ENCODE measurements at places on chromosomes 12 and 14.

- no peak for DNase-seq
Measured at GRCh38 chr14:35847636-35848035, 21.5 kb downstream of the BRMS1L start.

DNA sequence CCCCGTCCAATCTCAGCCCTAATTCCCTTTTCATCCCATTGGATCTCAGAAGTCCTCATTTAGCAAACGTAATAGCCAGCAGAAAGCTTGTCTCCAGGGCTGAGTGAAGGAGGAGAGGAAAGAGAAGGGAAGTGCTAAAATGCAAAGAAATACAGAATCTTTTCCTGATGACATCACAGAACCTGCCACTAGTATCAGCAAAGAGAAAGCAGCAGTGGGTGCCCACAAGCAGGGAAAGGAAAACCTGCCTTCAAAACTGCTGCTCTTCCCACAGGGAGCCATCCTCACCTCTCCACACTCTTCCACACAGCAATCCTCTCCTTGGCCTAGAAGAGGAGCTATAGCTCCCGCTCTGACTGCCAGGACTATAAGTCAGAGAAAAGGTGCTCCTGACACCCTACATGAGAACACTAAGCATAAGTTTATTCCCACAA, 11.3 kb downstream of the MED13L start:
- no peak for DNase-seq

- no peak for DNase-seq
Measured at GRCh38 chr12:50221228-50222008, 54.2 kb upstream of the CERS5 start.

GRCh38 chr12:89948271-89949175, 239.9 kb upstream of the ATP2B1 start:
- DNase-seq = no peak

DNA sequence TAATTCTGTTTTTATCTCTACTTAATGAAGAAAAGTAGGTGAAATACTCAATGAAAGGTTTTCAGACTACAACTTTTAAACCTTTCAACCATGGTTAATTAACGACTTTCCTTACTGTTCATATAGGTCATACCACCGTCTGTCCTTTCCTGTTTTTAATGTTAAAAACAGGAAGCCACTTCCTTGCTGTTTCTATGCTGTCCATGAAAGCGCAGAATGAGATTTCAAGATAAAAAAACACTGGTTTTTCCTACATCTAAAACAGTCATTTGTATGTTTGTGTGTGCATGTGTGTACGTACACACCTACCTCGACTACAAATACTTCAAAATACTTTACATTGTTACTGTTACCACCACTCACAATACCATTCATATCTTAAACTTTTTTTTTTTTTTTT, 27.3 kb downstream of the SPTLC2 start:
- no peak for DNase-seq

GRCh38 chr12:106031761-106032622, 106.8 kb downstream of the NUAK1 start:
- DNase-seq = no peak

DNA sequence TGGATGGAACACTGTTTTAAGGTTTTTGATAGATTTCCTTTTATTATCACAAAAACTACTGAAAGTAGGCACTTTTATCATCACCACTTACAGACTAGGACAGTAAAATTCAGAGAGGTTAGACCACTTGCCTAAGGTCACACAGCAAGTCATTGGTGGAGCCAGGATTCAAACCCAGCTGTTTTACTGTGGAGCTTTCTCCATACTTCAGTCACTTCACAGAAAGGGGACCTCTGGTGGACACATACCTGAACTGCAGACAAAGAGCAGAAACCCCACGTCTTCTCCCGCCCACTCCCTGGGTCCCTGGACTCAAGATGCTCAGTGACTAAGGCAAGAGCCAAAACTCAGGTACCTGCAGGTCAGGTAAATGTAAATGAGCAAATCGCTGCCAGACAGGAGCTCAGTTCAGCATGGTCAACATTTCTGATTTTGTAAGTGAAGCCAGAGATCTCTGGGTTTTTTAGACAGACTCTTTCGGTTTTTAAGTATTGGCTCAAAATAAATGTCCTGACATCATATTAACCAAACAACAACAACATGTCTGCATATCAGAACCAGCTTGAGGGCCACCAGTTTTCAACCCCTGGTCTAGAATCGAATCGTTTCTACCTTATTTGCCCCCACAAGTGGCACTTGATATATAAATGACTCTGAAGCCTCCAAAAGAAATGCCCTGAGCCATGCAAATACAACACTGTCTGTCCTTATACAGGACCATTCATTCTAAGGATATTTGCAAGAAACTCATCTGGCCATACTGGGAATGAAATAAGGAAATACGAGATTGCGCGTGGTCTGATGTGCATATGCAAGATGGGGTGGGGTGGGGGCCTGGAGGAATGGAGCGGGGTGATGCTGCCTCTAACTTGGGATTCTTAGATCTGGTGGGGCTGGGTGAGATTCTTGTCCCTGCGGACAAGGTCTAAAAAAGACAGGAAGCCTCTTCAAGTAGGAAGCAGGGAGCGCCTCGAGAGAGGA, 110.9 kb downstream of the KSR2 start:
- DNase-seq = no peak

DNA sequence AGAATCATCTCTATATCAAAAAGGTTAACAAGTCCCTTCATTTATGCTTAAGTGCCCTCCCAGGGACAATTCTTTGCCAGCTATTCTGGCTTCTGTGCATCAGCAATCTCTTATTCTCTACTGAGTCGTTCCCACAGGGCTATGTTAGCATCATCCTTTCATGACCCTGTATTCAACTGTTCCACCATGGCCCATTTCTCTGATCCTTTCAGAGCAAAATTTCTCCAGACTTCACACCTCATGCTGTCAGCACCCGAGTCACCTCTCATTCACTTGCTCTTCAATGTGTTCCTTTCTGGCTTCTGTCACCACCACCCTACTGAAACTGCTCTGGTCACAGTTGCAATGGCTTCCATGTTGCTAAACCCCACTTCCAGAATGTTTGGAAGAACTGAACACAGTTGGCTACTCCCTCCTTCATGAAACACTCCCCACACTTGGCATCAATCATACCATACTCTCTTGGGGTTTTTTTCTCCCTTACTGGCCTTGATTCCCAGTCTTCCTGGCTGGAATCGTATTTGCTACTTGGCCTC, 159.5 kb upstream of the HMGA2 start:
- DNase-seq = no peak

- no peak for DNase-seq
Measured at GRCh38 chr12:1500095-1500801, 94.1 kb downstream of the FBXL14 start.

GRCh38 chr12:132154341-132154761, 10.1 kb downstream of the NOC4L start:
- no peak for DNase-seq

GRCh38 chr12:75177997-75178396, 31.6 kb downstream of the KCNC2 start:
- DNase-seq = peak; percentile 85

- DNase-seq = no peak
Measured at GRCh38 chr14:105087308-105087962, 22.2 kb upstream of the GPR132 start.

- no peak for DNase-seq
Measured at GRCh38 chr14:71366861-71367260, 459.6 kb downstream of the PCNX1 start.

DNA sequence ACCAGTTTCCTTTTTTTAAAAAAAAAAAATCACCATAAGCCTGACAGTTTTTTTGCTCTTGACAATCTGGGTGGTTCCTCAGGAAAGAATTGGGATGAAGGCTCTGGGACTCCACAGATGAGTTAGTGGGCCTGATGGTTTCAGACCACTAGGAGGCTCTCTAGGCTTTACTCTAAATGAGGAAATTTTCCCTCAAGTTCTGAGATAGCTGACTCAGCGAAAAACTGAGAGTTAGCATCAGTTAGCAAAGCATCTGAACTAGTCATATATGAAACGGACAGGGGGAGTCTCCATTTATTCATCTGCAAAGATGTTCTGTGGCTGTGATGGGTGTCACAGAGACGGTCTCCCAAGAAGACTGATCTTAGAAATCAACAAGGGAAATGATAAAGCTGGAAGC, 314.3 kb upstream of the OR4E1 start:
- no peak for DNase-seq

GRCh38 chr14:78292003-78292402, 121.8 kb downstream of the NRXN3 start:
- DNase-seq = no peak

- DNase-seq = no peak
Measured at GRCh38 chr12:45745861-45746277, 16.4 kb downstream of the ARID2 start.

- DNase-seq = no peak
Measured at GRCh38 chr12:15698377-15698871, 90.8 kb downstream of the EPS8 start.

- DNase-seq = no peak
Measured at GRCh38 chr14:104697892-104698583, 8.6 kb downstream of the INF2 start.

- no peak for DNase-seq
Measured at GRCh38 chr12:14776236-14776961, 26.9 kb downstream of the WBP11 start.

DNA sequence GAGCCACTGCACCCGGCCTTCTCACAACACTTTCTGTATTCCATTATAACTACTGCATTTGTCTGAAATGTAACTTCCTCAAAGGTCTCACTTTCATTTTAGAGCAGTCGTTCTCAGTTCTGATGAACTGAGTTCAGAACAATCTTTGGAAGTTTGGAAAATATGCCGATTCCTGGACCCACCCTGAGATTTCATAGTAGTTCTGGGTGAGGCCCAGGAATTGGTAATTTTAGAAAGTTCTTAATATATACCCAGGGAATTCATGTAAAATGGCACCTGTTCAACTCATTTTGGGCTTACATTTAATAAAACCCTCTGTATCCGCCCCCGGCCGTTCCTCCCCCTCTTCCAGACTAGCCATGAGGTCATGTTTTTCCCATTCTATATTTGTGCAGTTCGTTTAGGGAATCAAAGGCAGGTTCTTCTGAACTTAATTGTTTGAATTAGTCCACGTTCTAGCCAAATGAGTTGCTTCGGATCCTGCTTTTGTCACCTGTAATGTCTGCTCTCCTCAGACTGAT, 5.9 kb downstream of the GSG1 start:
- no peak for DNase-seq

DNA sequence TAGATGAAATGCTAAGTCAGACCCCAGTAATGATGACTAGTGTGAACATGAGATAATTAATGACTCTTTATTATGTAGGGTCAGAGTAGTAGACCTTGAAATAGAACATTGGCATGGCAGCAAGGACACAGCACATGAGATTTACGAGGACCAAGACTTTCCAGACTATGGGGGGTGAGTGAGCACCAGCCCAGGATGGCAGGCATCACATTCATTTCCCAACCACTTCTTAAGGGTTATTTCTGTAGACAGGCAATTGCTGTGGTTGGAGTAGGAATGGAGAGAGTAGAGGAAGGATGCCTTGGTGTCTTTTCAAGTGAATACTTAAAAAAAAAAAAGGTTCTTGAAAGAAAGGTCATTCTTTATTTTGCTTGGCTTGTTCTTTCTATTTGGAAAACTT, 189.4 kb upstream of the DYRK2 start:
- DNase-seq = no peak

- no peak for DNase-seq
Measured at GRCh38 chr12:77760271-77761025, 70.2 kb upstream of the NAV3 start.

DNA sequence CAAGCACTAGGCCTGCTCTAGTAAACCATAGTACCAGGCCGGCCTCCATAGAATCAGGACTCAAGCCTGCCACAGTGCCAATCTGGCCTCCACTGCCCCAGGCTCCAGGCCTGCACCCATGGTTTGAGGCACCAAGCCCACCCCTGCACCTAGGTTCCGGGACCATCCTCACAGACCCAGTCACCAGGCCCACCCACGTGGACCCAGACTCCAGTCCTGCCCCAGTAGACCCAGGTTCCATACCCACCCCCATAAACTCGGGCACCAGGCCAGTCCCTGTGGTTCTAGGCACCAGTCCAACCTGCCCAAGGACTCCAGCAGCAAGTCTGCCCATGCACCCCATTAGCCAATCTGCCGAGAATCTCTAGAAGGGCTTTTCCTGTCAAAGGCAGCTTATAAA, 501.8 kb upstream of the TMPO start:
- no peak for DNase-seq

DNA sequence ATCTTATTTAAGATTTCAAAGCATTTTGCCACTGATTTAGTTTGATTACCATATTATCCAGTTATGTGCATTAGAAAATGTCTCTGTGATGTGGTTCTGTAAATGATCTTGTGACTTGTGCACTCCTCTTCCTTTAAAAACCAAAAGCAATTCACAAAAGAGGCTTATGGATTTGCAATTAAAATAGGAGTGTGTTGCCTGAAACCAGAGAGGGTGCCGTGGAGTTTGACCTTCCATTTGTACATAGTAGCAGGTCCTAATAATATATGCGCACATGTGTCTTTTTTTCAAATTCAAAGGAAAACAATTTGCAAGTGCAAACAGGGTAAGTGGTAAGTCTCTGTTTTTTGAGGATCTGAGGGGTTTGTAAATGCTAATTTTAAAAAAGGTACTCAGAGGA, 470.9 kb downstream of the VRK1 start:
- no peak for DNase-seq

DNA sequence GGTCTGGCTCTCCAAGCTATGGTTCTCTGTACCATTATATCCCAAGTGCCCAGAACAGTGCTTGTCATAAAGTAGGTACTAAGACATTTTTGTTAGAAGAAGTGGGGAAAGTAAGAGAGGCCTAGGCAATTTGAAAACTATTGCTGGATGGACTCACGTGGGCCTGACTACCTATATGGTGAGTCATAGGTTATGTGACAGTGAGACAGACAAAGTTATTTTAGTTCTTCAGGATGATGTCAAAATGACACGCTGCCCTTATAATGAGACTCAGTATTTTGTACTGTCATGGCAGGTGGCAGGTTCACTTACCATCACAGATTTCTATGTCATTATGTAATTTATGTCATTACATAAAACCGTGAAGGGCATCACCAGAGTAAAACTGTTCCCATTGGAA, 53.1 kb downstream of the PARP11 start:
- DNase-seq = no peak

GRCh38 chr12:604956-605355, 58.3 kb downstream of the NINJ2 start:
- DNase-seq = no peak

- DNase-seq = no peak
Measured at GRCh38 chr12:56243731-56244181, 13.9 kb downstream of the SLC39A5 start.

Measured in amniotic stem cell (primary cell).